AG04450 (cell line): ENCODE measurements at places on chromosomes 3 and 15.

DNA sequence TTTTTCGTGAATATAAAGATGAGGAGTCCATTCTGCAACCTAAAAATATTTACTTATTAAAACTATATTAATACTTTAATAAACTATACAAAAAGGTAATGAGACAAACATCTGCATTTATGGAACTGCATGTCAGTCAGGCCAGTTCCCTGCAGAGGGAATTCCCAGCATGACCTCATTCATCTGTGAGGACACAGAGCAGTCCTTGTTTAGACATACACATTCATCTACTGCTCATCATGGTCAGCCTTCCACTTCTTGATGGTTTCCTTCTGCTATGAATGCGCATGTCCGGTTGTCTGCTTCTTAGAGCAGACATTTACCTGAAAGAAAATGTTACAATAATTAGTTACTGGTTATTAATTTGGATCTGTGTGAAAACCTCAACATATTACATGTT, 3.3 kb upstream of the ACTR8 start:
- DNase-seq: no peak

DNA sequence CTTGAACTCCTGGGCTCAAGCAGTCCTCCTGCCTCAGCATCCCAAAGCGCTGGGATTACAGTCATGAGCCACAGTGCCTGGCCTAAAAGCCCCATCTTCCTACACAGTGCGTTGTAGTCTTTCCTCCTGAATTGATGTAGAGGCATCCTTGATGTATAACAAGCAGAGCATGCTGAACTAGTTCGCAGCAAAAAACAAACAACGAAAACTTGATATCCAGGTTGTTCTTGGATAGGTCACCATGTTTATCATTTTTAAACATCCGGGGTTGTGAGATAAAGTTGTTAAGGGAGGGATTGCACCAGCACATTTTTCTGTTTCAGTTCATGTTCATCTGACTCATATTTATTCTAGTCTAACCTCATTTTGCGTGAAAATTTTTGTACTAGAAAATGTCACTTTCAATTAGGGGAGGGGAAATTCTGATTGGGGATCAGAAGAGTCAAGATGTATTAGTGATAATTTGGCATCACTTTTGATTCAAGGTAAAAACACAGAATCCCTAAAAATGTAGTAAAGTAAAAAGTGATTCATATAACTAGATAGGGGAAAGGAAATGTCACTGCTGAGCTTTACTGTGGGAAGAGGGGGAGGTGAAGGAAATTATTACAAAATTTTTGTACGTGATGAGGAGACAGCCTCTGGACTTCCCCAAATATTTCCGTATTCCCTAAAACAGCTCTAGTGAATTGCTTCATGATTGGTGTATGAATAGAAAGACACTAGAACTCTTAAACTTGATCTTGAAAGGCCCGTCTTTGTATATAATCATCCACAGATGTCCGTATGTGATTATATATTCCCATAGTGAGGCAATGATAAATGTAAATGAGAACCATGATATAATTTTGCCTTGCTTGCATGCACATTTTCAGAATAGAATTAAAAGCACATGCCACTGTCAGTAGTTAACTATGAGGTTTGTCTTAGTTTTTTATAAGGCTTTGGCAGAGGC, 22.9 kb downstream of the RAB8B start:
- DNase-seq: no peak

DNA sequence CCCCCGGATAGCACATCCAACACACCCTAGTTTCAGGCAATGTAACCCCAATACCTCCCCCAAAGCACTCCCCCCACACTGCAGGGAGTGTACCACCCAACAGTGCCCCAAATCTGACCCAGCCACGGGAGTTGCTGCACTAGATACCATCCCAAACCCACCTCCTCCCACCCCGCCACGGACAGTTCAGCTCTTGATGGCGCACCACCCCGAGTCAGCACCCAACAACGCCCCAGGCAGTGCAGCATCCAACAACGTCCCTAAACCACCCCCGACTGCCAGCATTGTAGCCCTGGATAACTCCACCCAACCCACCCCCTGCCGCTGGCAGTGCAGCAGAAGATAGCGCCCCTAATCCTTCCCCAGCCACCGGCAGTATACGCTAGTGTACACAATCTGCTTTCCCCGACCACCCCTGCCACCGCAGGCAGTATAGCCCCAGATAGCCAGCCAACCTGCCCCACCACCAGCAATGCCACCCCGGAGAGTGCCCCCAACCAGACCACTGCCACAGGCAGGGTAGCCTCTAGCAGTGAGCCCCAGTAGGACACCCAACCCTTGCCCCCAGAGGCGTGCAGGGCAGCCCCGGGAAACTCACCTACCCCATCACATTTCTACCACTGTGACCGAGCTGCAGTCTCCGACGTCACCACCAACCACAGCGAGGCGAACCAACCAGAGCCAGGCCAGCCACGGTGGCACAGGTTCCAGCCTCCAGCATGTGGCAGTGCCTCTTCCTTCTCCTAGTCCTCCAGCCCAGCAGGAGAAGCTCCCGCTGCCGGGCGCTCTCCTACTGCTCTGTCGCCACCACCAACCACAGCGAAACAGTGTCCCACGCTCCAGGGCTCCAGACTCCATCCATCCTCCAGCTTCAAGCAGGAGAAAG, 178.1 kb downstream of the POTEB3 start:
- no peak for DNase-seq

DNA sequence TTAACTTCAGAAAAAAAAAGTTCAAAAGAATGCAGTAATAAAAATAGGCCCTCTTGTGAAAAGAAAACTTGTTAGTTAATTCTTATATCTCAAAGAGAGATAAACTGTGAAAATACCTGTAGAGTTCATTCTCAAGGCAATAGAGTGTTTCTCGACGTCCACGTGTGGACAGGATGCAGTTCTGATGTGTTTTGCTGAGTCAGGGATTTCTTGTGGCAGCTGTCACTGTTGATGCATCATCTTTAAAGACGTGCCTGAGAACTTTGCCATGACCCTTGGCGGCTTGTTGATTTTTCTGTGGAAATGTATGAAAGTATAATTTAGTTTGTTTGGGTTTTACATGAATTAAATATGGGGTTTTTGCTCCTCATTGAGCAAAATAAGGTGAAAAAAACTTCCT, 702.2 kb downstream of the NLGN1 start:
- DNase-seq: no peak
